ENCODE measurements at places on chromosomes 11 and 22.

- no peaks in the 10 kb centered on the region for H3K36me3 ChIP-seq
- peaks cover 9% of the 10 kb centered on the region for H3K4me1 ChIP-seq
- peaks cover 17% of the 10 kb centered on the region for H3K27me3 ChIP-seq
- DNase-seq, result no peak
- H3K4me3 ChIP-seq, result no peak overlapping the region
These were observed 124.9 kb downstream of the RBFOX2 start for GRCh38 chr22:35903571-35904335.

GRCh38 chr11:20597680-20598484 is 1.5 kb upstream of the SLC6A5 start:
- peaks cover 84% of the 10 kb centered on the region for H3K27me3 ChIP-seq
- H3K4me3 ChIP-seq, result no peak overlapping the region
- no peaks in the 10 kb centered on the region for H3K4me1 ChIP-seq
- DNase-seq, result no peak
- H3K36me3 ChIP-seq, result peaks cover 2% of the 10 kb centered on the region
- no peak overlapping the region for H3K27ac ChIP-seq

GRCh38 chr11:121763526-121763925 is 310.8 kb upstream of the SORL1-AS1 start:
- H3K4me3 ChIP-seq, result no peak overlapping the region
- H3K4me1 ChIP-seq, result no peaks in the 10 kb centered on the region
- DNase-seq, result no peak
- no peaks in the 10 kb centered on the region for H3K27me3 ChIP-seq

DNA sequence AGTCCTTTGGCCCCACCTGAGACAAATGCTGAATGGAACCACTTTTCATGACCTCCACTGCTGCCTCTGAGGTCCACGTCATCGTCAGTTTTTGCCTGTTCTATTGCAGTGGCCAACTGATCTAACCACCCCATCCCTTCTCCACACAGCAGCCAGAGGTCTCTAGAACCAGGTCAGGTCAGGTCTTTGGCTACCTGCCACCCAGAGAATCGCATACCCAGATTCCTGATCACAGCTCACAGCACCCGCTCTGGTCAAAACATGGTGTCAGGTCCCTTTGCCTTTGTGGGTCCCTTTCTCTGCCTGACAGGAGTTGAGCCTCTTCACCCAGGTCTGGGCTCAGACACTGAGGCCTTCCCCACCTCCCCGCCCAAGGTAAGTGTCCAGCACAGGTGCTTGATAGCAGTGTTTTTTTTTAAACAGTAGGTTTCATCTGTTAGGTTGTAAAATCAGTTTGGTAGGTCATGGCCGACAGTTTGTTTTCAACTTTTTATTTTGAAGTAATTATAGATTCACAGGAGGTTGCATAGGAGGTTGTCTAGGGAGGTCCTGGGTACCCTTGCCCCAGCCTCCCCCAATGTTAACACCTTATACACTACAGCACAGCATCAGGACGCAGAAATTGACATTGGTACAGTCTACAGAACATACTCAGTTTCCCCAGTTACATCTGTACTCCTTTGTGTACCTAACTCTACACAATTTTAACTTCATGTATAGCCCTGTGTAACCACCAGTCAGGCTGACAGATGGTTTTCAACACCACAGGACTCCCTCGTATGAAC is 6.9 kb downstream of the C22orf39 start:
- peaks cover 21% of the 10 kb centered on the region for H3K4me1 ChIP-seq
- H3K4me3 ChIP-seq, result no peak overlapping the region
- no peak overlapping the region for H3K27ac ChIP-seq
- H3K27me3 ChIP-seq, result no peaks in the 10 kb centered on the region

DNA sequence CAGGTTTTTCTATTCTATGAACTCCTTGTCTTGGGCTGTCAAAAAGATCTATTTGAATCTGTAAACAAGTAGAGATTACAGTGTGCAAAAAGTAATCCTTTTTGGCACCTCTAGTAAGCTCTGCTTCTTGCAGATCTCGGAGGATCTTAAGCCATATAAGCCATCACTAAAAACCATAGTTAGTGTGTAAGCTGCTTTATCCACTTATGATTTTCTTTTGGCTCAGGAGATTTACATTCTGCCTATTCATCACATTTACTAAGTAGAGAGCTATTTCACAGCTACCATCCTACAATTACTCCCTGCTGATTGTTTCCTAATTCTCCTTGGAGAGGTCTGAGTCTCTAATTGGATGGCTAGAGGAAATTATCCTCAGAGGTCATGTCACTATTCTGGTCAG is 385.7 kb downstream of the AASDHPPT start:
- no peak overlapping the region for H3K4me3 ChIP-seq
- H3K4me1 ChIP-seq, result no peaks in the 10 kb centered on the region
- no peaks in the 10 kb centered on the region for H3K27me3 ChIP-seq
- H3K36me3 ChIP-seq, result no peaks in the 10 kb centered on the region
- H3K27ac ChIP-seq, result no peak overlapping the region
- DNase-seq, result no peak

- no peak overlapping the region for H3K27ac ChIP-seq
- H3K27me3 ChIP-seq, result peaks cover 5% of the 10 kb centered on the region
- no peak for DNase-seq
- no peaks in the 10 kb centered on the region for H3K4me1 ChIP-seq
These were observed 108.0 kb upstream of the ALX4 start for GRCh38 chr11:44417731-44418455.

- peaks cover 70% of the 10 kb centered on the region for H3K4me1 ChIP-seq
- H3K4me3 ChIP-seq, result peak overlapping the region; percentile 19
- no peak for DNase-seq
- H3K27me3 ChIP-seq, result no peaks in the 10 kb centered on the region
- H3K27ac ChIP-seq, result peak overlapping the region; percentile 79
These were observed 11.1 kb downstream of the GRAMD1B start for GRCh38 chr11:123441161-123441560.

- H3K4me3 ChIP-seq, result no peak overlapping the region
- no peak for DNase-seq
- H3K36me3 ChIP-seq, result peaks cover 1% of the 10 kb centered on the region
- H3K27ac ChIP-seq, result no peak overlapping the region
These were observed 28.0 kb downstream of the TST start for GRCh38 chr22:36991206-36991605.

GRCh38 chr11:12275818-12276217 is 101.6 kb upstream of the PARVA start:
- peaks cover 12% of the 10 kb centered on the region for H3K4me1 ChIP-seq
- DNase-seq, result no peak
- H3K27me3 ChIP-seq, result no peaks in the 10 kb centered on the region
- no peak overlapping the region for H3K27ac ChIP-seq
- H3K4me3 ChIP-seq, result no peak overlapping the region
- no peaks in the 10 kb centered on the region for H3K36me3 ChIP-seq

DNA sequence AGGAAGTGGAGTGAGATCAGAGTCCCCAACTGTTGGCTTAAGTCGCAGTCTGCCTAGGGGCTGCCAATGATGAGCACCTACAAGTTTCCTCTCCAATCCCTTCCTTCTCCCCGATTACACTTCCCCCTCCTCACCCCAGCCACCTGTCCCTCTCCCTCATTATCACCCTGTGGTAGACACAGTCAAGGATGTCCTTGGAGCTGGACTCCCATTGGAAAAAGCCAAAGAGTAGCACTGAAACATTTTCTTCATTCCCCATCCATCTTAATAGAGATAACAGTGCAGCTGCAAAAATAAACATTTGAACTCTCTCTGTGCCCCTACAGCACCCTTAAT is 146.2 kb downstream of the DBX1 start:
- H3K4me1 ChIP-seq, result no peaks in the 10 kb centered on the region
- no peak overlapping the region for H3K27ac ChIP-seq
- H3K36me3 ChIP-seq, result no peaks in the 10 kb centered on the region
- no peak for DNase-seq
- no peak overlapping the region for H3K4me3 ChIP-seq
- peaks cover 14% of the 10 kb centered on the region for H3K27me3 ChIP-seq

GRCh38 chr11:34236572-34236971 is 121.2 kb downstream of the ABTB2 start:
- no peak overlapping the region for H3K4me3 ChIP-seq
- H3K4me1 ChIP-seq, result peaks cover 59% of the 10 kb centered on the region
- no peak for DNase-seq
- H3K27me3 ChIP-seq, result no peaks in the 10 kb centered on the region
- peaks cover 5% of the 10 kb centered on the region for H3K36me3 ChIP-seq
